ENCODE measurements at places on chromosomes 2 and 18.

- H3K36me3 ChIP-seq = peaks cover 17% of the 10 kb centered on the region
- no peak for DNase-seq
Observed at GRCh38 chr18:23580677-23581367, 5.5 kb downstream of the NPC1 start.

DNA sequence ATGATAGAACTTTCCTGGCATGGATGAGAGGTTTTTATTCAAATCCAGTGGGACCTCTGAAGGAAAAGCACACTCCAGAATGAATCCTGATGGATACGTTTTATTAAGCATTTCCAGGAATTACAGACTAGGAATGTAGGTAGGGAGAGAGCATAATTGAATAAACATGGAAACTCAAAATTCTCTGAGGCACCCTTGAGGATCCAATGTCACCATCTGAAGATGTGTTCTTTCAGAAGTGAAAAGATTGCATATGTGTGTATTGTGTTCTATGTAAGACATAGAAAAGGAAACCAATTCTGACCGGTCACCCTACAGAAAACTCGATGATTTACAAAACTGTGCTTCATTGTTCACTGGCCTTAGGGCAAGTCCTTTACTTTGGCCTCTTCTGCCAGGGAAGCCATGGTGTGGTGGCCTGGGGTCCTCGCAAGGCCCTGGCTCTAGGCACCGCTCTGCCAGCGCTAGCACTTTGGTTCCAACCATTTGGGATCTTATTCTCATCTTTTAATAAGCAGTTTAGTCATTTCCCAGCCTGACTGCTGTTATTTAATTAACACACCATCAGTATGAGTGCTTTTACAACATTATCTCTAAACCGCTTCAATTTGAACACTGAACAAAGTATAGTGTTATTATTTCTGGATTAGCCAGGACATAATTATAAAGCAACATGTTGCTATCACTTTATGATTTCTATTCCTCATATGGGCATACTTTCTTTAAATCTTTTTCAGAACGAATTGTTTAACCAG is 4.5 kb upstream of the GKN1 start:
- H3K4me1 ChIP-seq = no peaks in the 10 kb centered on the region
- peaks cover 34% of the 10 kb centered on the region for H3K27me3 ChIP-seq
- no peak for DNase-seq
- no peaks in the 10 kb centered on the region for H3K36me3 ChIP-seq

DNA sequence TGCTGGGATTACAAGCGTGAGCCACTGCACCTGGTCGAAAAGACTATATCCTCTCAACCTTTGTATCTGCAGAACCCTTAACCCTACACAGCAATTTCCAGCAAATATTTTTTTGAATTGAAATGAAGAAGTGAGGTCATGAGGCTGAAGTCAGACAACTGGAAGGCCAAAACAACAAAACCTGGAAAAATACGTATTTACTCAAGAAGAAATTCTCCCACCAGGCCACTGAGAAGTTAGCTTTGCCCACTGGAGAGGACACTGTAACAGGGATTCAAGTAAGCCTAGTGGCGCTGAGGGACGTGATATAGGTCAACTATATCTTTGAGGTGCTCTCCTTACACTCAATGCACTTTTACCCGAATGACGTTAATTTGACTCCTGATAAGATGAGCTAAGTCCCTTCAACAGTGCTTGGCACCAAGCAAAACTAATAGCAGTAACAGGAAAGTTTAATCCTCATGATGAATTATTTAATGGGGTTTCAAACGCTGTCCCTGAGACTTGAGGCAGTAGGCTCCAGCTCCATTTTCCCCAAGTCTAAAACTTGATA is 1.9 kb downstream of the HDLBP start:
- H3K27ac ChIP-seq = peak overlapping the region; percentile 100
- peaks cover 23% of the 10 kb centered on the region for H3K36me3 ChIP-seq
- peak overlapping the region; percentile 99 for H3K4me3 ChIP-seq
- peaks cover 71% of the 10 kb centered on the region for H3K4me1 ChIP-seq

- DNase-seq = no peak
- peaks cover 22% of the 10 kb centered on the region for H3K27me3 ChIP-seq
- H3K4me1 ChIP-seq = no peaks in the 10 kb centered on the region
- no peak overlapping the region for H3K4me3 ChIP-seq
- no peak overlapping the region for H3K27ac ChIP-seq
- no peaks in the 10 kb centered on the region for H3K36me3 ChIP-seq
Observed at GRCh38 chr18:48217258-48218250, 191.6 kb downstream of the ZBTB7C start.

- DNase-seq = no peak
- peaks cover 9% of the 10 kb centered on the region for H3K4me1 ChIP-seq
- H3K27ac ChIP-seq = no peak overlapping the region
- H3K36me3 ChIP-seq = no peaks in the 10 kb centered on the region
Observed at GRCh38 chr2:235950473-235950809, 217.7 kb downstream of the GBX2 start.

GRCh38 chr18:13436576-13436975 is 218.0 kb downstream of the LDLRAD4 start:
- peaks cover 17% of the 10 kb centered on the region for H3K4me1 ChIP-seq
- no peak overlapping the region for H3K27ac ChIP-seq
- DNase-seq = no peak

DNA sequence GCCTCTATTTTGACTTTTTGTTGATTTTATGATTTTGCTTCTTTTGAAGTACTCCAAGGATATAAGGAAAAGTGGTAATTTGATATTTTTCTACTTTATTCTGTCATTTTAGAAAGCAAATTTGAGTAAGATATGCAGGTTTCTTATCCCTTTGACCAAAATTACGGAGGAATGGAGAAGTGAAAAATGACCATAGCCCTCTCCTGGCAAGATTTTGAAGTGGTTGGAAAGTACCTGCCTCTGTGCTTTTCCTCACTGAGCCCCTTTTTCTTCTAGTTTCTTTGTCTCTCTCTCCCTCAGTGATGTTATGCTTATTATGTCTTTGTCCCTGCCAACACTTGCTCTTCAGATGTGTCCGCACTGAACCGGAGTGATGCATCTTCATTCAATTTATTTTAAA is 898.1 kb downstream of the EPHA4 start:
- H3K36me3 ChIP-seq = no peaks in the 10 kb centered on the region
- no peak for DNase-seq
- no peaks in the 10 kb centered on the region for H3K27me3 ChIP-seq
- no peak overlapping the region for H3K27ac ChIP-seq

DNA sequence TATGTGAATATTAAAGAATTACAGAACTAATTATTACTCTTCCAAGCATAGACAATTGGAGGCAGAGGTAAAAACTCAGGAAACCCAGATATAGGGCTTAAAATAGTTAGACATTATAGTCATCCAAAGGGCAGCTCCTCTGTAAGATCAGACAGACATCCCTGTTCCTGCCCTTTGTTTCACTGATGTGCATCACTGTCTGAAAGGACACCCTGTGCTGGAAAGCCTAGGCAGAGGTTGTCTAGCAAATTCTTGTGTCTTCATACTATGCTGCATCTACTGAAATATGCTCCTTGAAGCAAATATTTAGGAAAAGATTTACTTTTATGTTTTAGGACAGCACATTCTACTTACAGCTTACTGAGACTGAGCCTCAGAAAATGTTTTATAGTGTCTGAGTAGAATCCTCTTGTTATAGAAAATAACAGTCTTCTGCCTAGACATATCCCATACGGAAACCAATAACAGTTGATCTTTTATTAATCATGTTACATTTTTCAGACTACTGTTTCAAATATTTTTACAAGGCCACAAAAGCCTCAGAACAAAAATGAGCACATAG is 977.3 kb upstream of the CDH2 start:
- no peaks in the 10 kb centered on the region for H3K4me1 ChIP-seq
- H3K27me3 ChIP-seq = no peaks in the 10 kb centered on the region
- no peak overlapping the region for H3K27ac ChIP-seq

GRCh38 chr2:160305081-160305750 is 105.1 kb upstream of the ITGB6 start:
- H3K4me1 ChIP-seq = peaks cover 9% of the 10 kb centered on the region
- no peak overlapping the region for H3K27ac ChIP-seq
- no peak for DNase-seq
- no peaks in the 10 kb centered on the region for H3K27me3 ChIP-seq

DNA sequence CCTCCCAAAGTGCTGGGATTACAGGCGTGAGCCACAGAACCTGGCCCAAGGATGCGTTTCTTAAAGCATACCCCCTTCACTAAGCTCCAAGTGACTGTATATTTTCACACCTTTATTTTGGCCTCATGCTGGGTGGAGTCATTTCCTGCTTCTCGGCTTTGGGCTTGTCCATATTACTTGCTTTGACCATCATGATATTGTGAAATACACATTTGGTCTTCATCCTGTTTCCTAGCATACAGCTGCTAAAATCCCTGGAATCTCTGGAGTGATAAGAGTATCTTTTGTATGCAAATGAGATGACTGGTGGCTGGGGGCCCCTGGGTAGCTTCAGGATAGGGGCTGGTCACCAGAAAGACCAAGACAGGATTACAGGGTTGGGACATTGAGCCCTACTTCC is 17.6 kb upstream of the COLEC12 start:
- H3K27me3 ChIP-seq = no peaks in the 10 kb centered on the region
- H3K4me1 ChIP-seq = peaks cover 4% of the 10 kb centered on the region
- H3K4me3 ChIP-seq = no peak overlapping the region
- no peaks in the 10 kb centered on the region for H3K36me3 ChIP-seq

- peaks cover under 1% of the 10 kb centered on the region for H3K4me1 ChIP-seq
- no peak overlapping the region for H3K27ac ChIP-seq
- H3K4me3 ChIP-seq = no peak overlapping the region
- peak; percentile 62 for DNase-seq
- H3K36me3 ChIP-seq = no peaks in the 10 kb centered on the region
- H3K27me3 ChIP-seq = peaks cover 2% of the 10 kb centered on the region
Observed at GRCh38 chr2:151999053-151999452, 99.8 kb downstream of the CACNB4 start.

DNA sequence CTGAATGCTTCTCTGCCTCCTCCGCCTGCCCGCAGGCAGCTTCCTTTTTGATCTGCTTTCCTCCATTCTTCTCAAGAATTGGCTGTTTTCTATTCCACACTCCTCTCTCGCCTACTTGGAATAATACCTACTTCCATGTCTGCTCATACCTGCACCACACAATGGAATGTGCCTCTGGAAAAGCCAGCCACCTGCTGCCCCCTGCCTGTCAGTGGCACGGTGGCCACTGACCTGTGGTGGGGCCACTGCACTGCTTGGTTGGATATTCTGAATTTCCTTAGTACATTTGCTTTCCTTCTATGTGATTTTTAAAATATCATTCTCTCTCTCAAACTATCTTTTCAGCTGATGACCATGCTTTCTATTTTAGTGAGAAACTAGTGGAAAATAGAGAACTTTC is 406.9 kb downstream of the DCDC2C start:
- H3K27ac ChIP-seq = no peak overlapping the region
- DNase-seq = no peak
- no peaks in the 10 kb centered on the region for H3K27me3 ChIP-seq
- no peak overlapping the region for H3K4me3 ChIP-seq
- H3K36me3 ChIP-seq = no peaks in the 10 kb centered on the region

DNA sequence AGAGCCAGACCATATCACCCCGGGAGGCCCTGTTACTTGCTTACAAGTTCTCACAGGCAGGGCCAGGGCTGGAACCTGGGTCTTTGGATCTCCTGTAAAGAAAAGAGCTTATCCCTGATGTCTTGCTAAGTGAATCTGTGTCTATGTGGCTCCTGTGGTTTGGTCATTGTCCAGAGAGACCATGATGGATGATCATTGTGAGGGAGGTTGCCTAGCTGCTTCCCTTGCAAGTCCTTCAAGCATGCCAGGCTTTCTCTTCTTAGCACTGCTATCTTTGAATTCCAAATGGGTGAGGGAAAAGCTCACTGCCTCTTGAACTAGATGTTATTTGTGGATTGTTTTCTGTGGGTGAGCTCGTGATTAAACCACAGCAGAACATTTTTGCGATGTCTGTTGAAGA is 151.6 kb downstream of the FSHR start:
- no peak overlapping the region for H3K27ac ChIP-seq
- no peak overlapping the region for H3K4me3 ChIP-seq
- no peaks in the 10 kb centered on the region for H3K4me1 ChIP-seq

- DNase-seq = no peak
- no peak overlapping the region for H3K4me3 ChIP-seq
- peaks cover 21% of the 10 kb centered on the region for H3K27me3 ChIP-seq
- H3K36me3 ChIP-seq = no peaks in the 10 kb centered on the region
- no peaks in the 10 kb centered on the region for H3K4me1 ChIP-seq
Observed at GRCh38 chr2:119531292-119531691, 7.0 kb upstream of the SCTR start.

GRCh38 chr2:109200616-109201464 is 71.8 kb downstream of the SH3RF3 start:
- no peak for DNase-seq
- no peaks in the 10 kb centered on the region for H3K4me1 ChIP-seq
- no peak overlapping the region for H3K4me3 ChIP-seq
- no peak overlapping the region for H3K27ac ChIP-seq
- no peaks in the 10 kb centered on the region for H3K36me3 ChIP-seq
- peaks cover 33% of the 10 kb centered on the region for H3K27me3 ChIP-seq

GRCh38 chr2:24009680-24010476 is at the start of gene MFSD2B:
Gene MFSD2B (plus strand): TSS chr2:24010085. CDS start chr2:24010097, 12 bp downstream.
- peaks cover 38% of the 10 kb centered on the region for H3K27me3 ChIP-seq
- no peak within 1 kb of the TSS for H3K4me3 ChIP-seq
- H3K27ac ChIP-seq = no peak within 1 kb of the TSS
- DNase-seq = no peak
- H3K36me3 ChIP-seq = no peaks in the 10 kb centered on the region
- H3K4me1 ChIP-seq = peaks cover 9% of the 10 kb centered on the region

DNA sequence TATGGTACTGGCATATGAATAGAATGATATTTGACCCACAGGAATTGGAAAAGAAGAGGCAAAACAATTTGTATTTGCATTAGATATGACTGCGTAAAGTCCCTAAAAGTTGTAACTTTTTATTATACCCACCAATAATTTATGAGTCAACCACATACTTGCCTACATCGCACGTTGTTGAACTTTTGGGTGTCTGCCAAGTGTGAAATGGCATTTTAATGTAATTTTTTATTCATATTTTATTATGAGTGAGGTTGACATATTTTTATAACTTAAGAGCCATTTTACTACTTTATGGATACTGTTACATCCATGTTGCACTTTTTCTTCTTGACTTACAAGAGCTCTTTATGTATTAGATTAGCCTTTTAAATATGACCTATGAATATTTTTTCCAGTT is 4.6 kb downstream of the DSC2 start:
- H3K27me3 ChIP-seq = peaks cover 20% of the 10 kb centered on the region
- no peak for DNase-seq
- no peak overlapping the region for H3K4me3 ChIP-seq

- H3K27me3 ChIP-seq = no peaks in the 10 kb centered on the region
- H3K27ac ChIP-seq = peak overlapping the region; percentile 88
- DNase-seq = no peak
- H3K4me3 ChIP-seq = peak overlapping the region; percentile 97
Observed at GRCh38 chr2:28896906-28897305, 2.4 kb downstream of the WDR43 start.

All from activated CD8-positive, alpha-beta memory T cell treated with anti-CD3 and anti-CD28 coated beads, Interleukin-2, amount 10 ng/mL, durations not matched to agents 7 days and 5 days (primary cell).